Retinal pigment epithelial cell (primary cell): ENCODE measurements at places on chromosomes 4 and X.

GRCh38 chrX:97806238-97806637, 922.5 kb downstream of the RPA4 start:
- no peak for DNase-seq

DNA sequence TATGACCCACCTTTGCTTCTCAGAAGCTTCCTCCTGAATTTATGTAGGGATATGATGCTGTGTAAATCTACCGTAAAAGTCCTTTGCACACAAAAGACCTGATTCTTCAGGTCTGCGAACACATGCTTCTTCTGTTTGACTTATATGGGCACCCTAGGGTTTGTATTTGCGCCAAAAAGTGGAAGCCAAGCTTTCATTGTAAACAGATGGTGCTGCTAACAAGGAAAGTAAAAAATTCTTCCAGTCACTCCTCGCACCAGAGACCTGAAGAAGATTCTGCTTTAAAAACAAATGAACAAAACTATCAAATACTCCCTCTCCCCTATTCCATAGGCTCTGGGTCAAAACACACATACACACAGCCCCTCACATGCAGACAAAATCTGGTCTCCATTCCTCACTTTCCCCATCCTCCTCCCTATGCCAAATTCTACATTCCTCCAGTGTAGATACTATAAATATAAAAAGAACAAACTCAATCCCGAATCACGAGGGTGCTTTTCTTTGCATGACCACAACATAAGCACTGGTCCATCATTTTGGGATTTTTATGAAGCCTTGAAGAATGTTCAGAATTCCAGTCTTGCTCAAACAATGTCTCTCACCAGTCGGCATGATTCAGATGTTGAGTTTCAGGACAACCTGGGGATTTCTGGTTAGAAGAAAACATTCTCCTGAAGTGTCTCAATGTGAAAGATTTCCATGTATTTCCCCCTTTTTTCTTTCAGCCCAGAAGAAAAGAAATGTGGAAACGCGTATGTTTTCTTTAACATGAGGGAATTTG, 125.1 kb downstream of the PALLD start:
- no peak for DNase-seq

GRCh38 chrX:42695800-42696358, 82.1 kb downstream of the PPP1R2C start:
- no peak for DNase-seq

- DNase-seq: peak; percentile 80
Measured at GRCh38 chr4:48093991-48094416, 40.0 kb downstream of the TXK start.

- DNase-seq: no peak
Measured at GRCh38 chrX:101550751-101551379, 518 bp downstream of the ARMCX1 start.
